Stimulated activated CD8-positive, alpha-beta memory T cell treated with anti-CD3 and anti-CD28 coated beads, Interleukin-7, amount 100 ng/mL, for 1 hour (primary cell): ENCODE measurements at places on chromosomes 12 and 14.

- no peak for DNase-seq
These were observed 178.1 kb downstream of the ETNK1 start for GRCh38 chr12:22802883-22803630.

DNA sequence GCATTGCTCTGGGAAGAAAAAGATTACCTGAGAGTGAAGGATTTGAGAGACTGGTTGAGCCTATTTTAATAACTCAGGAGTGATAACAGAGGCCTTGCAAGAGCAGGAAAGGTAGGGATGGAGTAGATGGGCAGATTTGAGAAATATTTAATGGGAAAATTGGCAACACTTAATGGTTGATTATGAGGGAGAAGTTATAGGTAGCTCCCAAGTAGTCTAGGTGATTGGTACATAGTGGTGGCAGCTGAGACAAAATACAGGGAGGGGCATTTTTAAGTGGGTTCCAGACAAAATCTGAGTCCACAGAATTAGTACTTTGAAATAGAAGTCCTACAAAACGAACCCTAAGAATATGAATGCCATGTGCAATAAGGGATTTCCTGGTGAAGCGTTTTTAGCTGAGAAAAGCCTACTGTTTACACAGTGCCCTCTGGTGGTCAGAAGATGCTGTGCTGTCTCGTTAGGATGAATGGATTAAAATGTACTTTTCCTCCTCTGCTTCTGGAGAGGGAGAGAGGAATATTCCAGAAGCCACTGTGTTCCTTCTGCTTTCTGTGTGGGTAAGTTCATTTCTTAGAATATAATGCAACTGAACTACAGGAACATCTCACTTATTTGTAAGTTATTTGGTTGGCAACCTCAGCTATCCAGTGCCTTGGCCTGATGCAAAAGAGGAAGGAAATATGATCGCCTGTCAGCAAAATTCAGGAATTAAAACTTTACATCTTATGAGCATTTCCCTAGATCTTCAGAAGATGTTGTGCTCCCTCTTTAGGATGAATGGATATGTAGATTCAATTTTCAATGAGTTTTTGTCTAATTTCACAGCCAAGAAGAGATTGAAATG, 6.5 kb downstream of the ZBTB1 start:
- peak; percentile 41 for DNase-seq

DNA sequence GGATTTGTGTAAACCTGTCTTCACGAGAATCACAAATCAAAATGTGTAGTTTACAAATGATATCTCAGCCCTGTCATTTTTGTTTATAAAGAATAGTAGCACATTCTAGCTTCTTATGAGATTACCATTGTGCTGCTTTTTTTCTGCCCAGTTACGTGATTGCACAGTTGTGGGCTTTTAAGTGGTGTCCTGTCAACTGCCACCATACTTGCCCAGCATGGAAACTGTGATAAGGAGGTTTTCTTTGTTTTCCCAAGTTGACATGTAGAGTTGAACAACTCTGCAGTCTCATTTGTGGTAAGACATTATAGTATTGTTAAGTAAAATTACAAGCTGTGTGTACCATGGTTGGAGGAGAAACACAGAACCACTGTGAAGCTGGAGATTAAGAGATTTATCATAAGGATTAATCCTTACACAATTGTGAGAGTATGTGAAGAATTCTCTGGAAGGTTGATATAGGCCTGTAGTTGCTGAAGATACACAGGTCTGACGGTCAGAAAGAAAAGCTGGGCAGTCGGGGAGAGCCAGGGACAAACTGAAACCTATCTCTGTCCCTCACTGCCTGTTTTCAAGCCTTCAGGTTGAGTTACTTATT, 12.2 kb downstream of the CHURC1 start:
- no peak for DNase-seq

DNA sequence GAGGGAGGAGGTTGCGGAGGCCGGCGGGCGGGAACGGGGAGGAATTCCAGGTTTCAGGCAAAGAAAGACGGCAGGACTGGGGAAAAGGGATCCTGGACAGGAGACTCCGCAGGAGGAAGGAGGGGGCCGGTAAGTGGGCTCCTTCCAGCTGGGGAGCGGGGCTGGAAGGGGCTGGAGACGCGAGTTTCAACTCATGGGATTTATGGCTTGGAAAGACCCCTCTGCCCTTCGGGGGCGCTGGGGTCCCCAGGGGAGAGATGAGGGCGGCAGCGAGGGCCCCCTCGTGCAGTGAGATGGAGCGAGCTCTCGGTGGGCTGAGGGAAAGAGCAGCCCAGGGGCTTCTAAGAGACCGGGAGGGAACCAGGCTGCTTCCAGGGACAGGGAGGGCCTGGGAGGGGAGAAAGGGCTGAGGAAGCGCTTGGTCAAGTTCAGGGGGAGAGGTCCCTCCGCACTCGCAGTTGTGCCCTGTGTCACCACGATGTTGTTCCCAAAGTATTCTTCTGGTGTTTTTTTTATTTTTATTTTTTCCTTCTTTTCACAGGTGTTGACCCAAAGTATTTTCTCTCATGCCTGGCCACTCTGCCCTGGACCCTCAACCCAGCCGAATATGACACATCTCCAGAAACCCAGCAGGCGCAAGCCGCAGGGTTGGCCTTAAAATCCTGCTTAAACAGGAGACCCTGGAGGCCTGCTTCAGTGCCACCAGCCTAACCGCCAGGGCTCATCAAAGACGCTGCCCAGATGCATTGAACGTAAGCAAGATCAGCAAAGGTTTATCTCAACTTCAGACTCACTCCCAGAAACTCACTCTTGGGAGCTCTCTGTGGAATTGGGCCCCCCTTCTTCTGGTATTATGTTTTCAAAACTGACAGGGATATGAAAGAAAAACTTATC, 16.1 kb downstream of the TNFAIP2 start:
- no peak for DNase-seq

GRCh38 chr12:77685901-77686300, 144.8 kb upstream of the NAV3 start:
- DNase-seq, result no peak

DNA sequence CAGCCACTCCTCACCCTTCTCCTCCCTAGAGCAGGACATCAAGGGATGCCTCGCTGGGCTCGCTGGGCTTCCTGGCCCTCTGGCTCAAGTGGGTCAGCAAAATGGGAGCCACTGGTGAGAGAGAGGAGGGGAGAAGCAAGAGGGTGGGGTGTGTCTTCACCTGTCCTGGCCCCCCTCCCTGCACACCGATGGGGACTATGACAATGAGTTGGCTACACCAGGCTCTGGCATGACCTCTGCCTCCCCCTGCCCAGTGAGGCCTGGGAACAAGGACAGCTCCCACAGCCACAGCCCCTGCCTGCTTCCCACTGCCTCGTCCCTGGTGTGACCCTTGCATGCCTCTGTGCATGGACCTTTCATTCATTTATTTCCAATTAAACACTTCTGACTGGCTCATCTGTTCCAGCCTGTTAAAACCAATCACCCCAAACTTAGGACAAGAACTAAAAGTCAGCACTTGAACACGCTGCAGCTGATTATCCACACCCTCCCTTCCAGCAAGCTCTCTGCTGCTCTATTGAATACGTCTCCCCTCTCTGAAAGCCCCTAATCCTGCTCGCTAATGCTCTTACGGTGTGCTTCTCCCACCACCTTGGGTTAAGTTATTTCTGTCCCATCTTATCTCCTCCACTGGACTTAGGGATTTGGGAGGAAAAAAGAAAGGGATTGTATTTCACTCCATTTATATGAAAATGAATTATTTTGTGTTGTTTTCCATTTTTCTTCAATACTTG, 5.8 kb upstream of the PPP2R5C start:
- DNase-seq, result no peak

GRCh38 chr14:54796961-54797360, 105.7 kb downstream of the GCH1 start:
- DNase-seq, result no peak

DNA sequence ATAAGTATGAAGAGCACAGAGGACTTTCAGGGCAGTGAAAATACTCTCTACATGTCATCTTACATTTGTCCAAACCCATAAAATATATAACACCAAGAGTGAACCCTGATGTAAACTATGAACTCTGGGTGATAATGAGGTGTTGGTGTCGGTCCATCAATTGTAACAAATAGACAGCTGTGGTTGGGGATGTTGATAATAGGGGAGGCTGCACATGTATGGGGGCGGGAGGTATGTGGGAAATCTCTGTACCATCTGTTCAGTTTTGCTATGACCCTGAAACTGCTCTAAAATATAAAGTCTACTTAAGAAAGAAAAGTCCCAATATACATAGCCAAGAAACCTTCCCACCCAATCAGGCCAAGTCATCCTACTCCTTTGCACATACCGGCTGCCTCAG, 88.5 kb downstream of the GPR135 start:
- no peak for DNase-seq

GRCh38 chr12:20132818-20133217, 235.5 kb upstream of the PDE3A start:
- no peak for DNase-seq

- DNase-seq, result peak; percentile 83
These were observed 199.5 kb upstream of the DCN start for GRCh38 chr12:91382081-91382543.

DNA sequence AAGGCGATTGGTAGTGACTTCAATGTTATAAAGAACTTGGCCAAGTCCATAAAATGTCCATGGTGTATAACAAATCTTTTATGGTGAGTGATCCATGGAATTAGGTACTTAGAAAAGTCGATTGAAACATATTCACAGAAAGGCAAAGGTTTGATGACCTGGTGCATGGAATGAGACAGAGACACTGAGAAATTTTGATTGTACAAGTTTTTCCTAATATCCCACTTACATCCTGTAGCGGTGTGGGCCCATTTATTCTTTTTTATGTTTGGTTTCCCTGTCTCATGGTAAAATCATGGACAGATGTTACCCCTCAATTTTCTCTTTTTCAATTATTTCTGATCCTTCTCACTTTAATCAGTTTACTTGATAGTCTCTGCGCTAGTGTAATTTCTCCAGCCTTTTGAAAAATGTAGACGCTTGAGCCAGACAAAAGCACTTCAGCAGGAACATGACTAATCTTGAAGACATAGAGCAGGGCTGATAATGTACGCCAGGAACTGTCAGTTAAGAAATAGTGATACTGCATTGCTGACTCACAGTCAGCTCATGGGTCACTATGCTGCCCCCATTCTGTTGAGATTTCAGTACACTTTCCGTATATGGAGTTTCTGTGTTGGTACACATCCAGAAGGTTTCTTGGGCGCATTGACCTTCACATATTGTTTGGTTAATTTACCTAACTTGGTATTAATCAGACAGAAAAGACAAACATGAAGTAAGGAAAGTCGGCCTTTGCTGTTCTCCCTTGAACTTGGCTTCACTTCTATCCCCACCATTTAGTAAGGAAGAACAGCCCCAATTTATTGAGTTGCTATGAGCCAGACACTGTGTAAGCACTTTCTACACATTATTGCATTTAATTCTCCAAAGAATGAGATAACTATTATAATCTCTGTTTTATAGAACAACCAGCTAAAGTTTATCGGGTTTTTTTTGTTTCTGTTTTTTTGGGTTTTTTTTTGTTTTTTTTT, 841.7 kb downstream of the DIO2 start:
- no peak for DNase-seq

- no peak for DNase-seq
These were observed 110.1 kb downstream of the RBM19 start for GRCh38 chr12:113855998-113856397.

GRCh38 chr12:113587720-113588119, 116.0 kb upstream of the LHX5 start:
- DNase-seq, result no peak

GRCh38 chr12:24814379-24815113, 134.4 kb downstream of the BCAT1 start:
- DNase-seq, result no peak

- DNase-seq, result no peak
These were observed 113.9 kb downstream of the AEBP2 start for GRCh38 chr12:19553175-19553574.

- DNase-seq, result no peak
These were observed 10.2 kb downstream of the TRPV4 start for GRCh38 chr12:109822951-109823411.

DNA sequence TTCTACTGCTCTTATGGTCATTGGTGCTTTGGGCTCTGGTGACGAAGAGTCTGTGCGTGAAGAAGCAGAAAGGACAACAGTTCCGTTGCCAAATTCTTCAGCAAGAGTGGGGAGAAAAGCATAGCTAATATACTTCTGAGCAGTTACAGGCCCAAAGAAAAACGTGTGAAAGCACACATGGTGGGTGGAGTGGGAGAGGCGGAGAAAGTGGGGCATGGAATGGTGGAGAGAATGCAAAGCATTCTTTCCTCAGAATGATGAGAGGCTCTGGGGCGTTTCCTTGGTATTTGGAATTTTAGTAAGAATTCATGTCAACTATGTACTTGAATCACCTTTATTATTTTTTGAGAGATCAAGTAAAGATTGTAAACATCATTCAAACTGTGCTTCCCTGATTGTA, 396.1 kb downstream of the NAV3 start:
- DNase-seq, result no peak

DNA sequence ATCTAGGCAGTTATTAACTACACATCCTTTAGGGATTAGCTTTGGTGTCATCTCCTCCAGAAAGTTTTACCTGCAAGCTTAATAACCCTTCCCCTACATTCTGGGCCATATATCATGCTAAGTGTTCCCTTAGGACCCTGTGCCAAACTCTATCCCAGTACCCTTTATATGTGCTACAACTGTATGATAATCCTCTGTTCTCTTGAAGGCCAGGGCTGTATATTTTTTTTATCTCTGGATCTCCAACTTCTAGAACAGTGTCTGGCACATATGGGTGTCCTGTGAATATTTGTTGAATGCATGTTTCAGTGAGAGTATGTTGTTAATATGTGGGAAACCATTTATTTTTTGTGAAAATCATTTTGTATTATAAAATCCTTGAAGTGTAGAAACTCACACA, 106.7 kb downstream of the PPM1A start:
- no peak for DNase-seq

DNA sequence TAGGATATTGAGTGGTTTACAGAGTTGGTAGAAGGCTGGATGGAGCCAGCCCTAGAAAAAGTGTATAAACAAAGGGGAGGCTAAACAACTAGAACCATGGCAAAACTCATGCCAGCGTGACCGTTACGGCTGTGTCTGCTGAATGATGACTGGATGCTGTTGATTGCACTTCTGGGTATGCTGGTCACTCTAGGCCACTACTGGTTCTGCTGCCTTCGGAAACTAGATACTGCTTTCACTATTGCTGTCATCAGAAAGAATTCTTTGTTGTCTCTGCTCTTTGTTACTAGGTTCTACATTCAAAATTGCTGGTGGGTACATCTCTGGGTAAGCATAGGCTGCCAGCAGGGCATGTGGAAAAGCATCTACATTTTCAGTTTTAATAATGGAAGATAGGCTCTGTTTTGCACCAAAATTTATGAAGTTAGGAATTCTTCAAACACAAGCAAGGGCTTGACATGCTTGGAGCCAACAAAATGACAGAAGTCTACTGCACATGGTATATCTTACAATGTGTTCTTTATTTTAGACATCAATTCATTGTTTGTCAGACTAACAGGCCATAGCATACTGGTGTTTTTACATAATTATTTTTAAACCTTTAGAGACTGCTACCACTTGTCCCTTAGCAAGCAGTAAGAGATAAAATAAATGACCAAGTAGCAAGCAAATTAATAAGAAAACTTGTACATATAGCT, 15.4 kb downstream of the MON2 start:
- no peak for DNase-seq
